Esophagus muscularis mucosa (tissue), 4 donors: ENCODE measurements at places on chromosomes 16 and 17. TPM values are rescaled to one million over a fixed set of nuclear protein-coding genes. Genes with fewer than 3 reads are reported as not detected.

Gene LPO
- not detected for total RNA-seq

Gene SLC16A13
- total RNA-seq = 0.19 TPM

Gene RCVRN
- 0.52 TPM for total RNA-seq

Gene NXN
- total RNA-seq = 50.5 TPM

Gene RNF222
- not detected for total RNA-seq

Gene REXO5
- total RNA-seq = 4.9 TPM

Gene CLN3
- 10.4 TPM for total RNA-seq

Gene SLX1A
- total RNA-seq = 12.9 TPM

Gene ZNF385C
- not detected for total RNA-seq

Gene PRAC1
- not detected for total RNA-seq

Gene ADGRG1
- total RNA-seq = 17.4 TPM

Gene ZNF778
- total RNA-seq = 11.2 TPM

Gene PDK2
- 118 TPM for total RNA-seq

Gene HBA1
- 906 TPM for total RNA-seq

Gene RASD1
- total RNA-seq = 13.4 TPM

Gene ABCA5
- 20.8 TPM for total RNA-seq

Gene OR1F1
- not detected for total RNA-seq

Gene SALL1
- not detected for total RNA-seq

Gene CDC27
- 51.1 TPM for total RNA-seq

Gene MPV17L
- 6.6 TPM for total RNA-seq

Gene CALCOCO2
- total RNA-seq = 157 TPM

Gene MPRIP
- 135 TPM for total RNA-seq

Gene VAT1L
- total RNA-seq = 6.3 TPM

Gene EME1
- not detected for total RNA-seq

Gene RPH3AL
- 18.8 TPM for total RNA-seq

Gene TUBB3
- total RNA-seq = 12.2 TPM

Gene NR1D1
- 24.2 TPM for total RNA-seq

Gene CMTR2
- 16.2 TPM for total RNA-seq

Gene KRTAP3-1
- total RNA-seq = not detected

Gene OTOA
- not detected for total RNA-seq

Gene SPSB3
- total RNA-seq = 73.1 TPM

Gene TMC7
- 0.17 TPM for total RNA-seq

Gene SLC5A10
- total RNA-seq = not detected

Gene QPRT
- total RNA-seq = 5.1 TPM

Gene RAB34
- 193 TPM for total RNA-seq

Gene PROCA1
- total RNA-seq = 0.92 TPM

Gene CCL18
- total RNA-seq = 13.3 TPM

Gene FBXO39
- total RNA-seq = not detected

Gene ANKRD13B
- 10.8 TPM for total RNA-seq

Gene MLYCD
- 15.8 TPM for total RNA-seq

Gene CCL14
- total RNA-seq = 54.3 TPM

Gene MLKL
- 8.2 TPM for total RNA-seq

Gene PIRT
- 1.7 TPM for total RNA-seq

Gene TSR1
- total RNA-seq = 54.5 TPM

Gene SDK2
- total RNA-seq = 0.42 TPM

Gene CFAP119
- 0.58 TPM for total RNA-seq

Gene ITGAE
- 29.5 TPM for total RNA-seq

Gene KRTAP4-5
- total RNA-seq = not detected

Gene TPSG1
- 0.39 TPM for total RNA-seq

Gene EXOC3L1
- 1.8 TPM for total RNA-seq

Gene TP53TG3C
- total RNA-seq = not detected

Gene CHRNE
- 1.2 TPM for total RNA-seq

Gene ESRP2
- 0.58 TPM for total RNA-seq

Gene LLGL2
- total RNA-seq = 10.8 TPM

Gene AKAP10
- total RNA-seq = 19.5 TPM

Gene ATP2A1
- total RNA-seq = not detected

Gene CFAP97D1
- total RNA-seq = not detected

Gene SLC16A6
- 0.33 TPM for total RNA-seq
